T follicular helper cell (primary cell): ENCODE measurements at places on chromosomes 13 and 19.
A peak's percentile ranks its signal among the peaks of the same experiment; 100 is the strongest.

DNA sequence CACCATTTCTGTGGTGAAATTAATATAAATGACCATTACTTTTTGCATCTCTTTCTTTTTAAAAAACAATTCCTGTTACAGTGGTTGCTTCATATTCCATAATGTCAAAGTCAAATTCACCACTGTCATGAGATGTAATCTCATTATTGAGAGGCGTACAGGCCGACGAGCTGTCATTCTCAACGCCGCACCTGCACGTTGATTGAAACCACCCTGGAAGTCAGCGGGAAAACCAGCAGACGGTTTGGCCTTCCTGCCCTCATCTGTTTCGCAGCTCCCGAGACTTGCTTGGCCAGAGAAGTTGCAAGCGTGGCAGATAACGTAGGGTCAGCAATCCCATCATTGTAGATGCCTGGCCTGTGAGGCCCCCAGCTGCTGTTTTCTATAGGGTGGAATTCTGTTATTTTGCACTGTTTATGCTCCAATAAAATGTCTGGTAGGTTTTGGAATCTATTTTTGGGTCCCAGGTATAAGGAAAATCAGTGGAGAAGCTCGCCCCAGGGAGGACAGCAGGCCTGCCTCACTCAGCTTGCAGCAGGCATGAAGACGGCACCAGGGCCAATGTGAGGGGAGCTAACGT, 153.4 kb downstream of the SOX1 start:
- no peak for DNase-seq

- DNase-seq = no peak
Observed at GRCh38 chr13:32902029-32902780, 114.0 kb upstream of the KL start.

DNA sequence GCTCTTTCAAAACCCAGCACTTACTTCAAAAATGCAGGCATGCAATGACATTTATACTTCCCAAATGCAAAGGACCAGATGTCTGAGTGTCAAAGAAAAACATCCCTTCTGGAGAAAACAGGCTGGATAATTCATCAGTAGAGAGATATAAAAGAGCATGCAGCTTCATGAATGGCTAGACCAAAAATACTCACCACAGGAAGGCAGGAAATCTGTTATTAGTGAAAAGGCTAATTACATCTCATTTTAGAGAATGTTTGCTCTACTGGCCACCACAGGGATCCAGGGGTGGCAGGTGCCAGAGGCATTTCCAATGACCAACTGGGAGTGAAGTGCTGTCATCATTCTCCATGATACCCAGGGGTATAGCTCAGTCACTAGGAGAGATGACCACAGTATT, 106.5 kb downstream of the LHFPL6 start:
- no peak for DNase-seq

DNA sequence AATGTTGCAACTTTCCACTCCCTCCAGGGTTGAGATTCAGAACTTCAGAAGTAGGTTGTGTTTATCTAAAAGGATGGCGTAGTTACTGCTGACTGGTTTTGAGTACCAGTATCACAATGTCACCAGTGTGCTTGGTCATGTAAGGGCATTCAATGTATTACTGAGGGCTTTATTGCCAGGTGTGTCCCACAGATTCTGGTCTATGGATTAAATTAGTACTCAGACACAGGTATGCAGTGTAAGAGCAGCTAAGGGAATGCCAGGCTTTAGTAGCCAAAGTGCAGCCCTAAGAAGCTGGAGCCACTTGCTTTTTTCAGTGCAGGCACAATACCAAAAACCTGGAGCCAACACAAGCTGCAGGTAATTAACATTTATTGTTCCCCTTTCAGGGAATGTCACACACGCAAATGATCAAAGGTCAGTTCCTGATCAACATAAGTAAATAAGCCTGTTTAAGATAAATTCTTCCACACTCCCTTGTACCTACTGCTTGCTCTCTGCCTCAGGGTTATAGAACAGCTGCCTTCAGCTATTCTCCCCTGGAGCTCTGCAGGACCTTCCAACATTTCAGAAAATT, 130.1 kb upstream of the ZNF91 start:
- no peak for DNase-seq

- no peak for DNase-seq
Observed at GRCh38 chr19:54035215-54036178, 28.2 kb downstream of the VSTM1 start.

- no peak for DNase-seq
Observed at GRCh38 chr13:26132756-26133155, 80.9 kb upstream of the SHISA2 start.

GRCh38 chr13:47484548-47484947, 516.5 kb downstream of the SUCLA2 start:
- DNase-seq = no peak

DNA sequence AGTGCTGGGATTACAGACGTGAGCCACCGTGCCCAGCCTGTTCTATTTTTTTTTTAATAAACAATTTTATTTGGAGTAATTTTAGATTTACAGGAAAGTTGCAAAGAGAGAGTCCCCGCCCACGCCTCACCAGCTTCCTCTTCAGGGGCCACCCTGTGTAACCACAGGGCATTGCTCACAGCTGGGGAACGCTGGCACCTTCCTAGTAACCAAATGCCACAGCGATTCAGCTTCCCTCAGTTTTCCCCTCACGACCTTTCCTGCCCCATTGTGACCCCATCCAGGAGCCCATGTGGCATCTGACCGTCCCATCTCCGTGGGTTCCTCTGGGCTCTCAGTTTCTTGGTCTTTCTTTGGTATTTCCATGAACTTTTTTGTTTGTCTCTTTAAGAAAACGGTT, 83.9 kb downstream of the GNG7 start:
- DNase-seq = peak; percentile 36

DNA sequence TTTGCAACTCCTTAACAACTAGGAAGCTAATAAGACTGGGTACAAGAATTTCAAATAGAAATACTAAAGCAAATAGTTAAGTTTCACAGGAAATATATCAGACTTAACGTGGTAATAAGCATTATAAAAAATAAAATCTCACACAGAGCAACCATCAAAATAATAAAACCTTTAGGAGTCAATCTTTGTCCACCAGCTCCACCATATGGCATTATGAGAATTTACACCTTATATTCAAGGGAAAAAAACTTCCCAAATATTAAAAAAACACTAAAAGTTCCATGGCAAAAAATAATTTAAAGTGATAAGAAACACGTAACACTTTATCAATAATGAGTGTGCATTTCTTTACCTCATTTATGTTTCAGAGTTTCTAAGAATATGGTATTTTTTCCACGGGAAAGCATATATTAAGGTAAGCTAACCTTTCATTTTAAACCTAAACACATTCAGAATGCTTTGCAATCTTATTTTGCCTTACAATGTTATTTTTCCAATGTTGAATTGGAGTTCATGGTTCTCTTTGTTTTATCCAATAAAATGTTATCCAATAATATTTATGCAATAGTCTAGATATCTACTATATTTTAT, 423.2 kb upstream of the SGCG start:
- DNase-seq = no peak

DNA sequence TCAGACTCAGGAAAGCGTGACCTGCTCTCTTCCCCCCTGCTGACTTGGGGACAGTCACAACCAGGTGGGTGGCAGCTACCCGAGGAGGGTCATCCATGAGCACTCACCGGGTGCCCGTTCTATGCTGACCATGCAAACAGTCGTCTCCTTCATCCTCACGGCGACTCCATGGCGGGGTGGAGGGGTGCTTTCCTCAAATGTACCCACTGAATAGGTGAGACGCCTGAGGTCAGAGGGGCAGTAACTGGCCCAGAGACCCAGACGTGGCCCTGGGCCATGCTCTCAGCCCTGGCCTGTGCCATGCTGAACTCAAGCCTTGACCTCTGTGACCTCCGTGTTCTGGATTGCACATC, 59.2 kb upstream of the TPM4 start:
- DNase-seq = no peak

DNA sequence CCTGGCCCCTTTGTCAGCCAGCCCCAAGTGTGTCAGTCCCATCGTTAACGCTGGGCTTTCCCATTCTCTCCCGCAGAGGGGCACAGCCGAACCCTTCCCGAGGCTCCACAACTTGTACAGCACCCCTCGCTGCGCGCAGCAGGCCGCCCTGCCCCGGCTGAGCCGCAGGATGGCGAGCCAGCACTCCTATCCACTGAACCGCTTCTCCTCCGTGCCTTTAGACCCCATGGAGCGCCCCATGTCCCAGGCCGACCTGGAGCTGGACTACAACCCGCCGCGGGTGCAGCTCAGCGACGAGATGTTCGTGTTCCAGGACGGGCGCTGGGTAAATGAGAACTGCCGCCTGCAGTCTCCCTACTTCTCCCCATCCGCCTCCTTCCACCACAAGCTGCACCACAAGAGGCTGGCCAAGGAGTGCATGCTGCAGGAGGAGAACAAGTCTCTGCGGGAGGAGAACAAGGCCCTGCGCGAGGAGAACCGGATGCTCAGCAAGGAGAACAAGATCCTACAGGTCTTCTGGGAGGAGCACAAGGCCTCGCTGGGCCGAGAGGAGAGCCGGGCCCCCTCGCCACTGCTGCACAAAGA, 11.1 kb downstream of the CBY2 start:
- no peak for DNase-seq

DNA sequence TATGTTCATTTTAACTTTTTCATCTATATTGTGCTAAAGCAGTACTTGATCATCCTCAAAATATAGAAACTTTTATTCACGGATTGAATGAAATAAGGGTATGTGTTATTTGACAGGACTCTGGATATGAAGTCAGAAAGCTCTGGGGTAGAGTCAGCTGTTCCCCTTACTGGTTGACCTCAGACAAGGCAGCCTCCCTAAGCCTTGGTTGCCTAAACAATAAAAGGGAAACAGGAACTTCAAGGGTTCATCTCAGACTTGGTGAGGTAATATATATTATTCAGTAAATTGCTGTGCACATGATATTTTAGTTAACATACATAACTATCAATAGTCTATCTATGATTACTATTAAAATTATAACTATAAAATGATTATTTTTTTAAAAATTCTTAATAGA, 13.6 kb downstream of the POLR1D start:
- no peak for DNase-seq

GRCh38 chr13:60571571-60571970, 174.6 kb downstream of the TDRD3 start:
- no peak for DNase-seq

DNA sequence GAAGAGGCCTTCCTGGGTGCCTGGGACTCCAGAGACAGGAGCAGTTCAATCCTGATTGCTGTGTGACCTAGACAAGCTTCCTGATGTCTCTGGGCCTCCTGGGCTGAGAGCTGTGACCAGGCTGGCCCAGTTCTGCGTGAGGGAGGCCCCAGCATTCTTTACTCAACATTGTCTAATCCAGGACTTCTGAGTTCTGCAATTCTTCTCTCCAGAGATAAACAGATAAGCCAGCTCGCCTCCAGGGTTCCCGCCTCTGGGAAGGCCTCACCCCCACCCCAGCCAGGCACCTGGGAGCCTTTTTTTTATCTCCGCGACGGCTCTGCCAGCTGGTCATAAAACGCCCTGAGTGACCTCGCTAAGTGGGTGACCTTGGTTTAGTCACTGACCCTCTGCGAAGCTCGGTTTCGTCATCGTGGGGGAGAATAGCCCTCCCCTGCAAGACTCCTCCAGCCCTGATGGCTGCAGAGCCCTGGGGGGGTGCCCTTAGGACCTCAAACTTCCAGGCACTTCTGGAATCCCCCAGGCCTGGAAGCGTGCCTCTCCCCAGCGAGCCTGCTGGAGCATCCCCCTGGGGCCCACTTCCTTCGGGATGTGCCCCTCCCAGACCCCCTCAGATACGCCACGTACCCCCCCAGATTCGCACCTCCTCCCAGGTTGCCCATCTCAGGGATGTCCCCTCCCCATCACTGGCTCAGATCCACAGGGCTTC, 1.9 kb downstream of the SULT2B1 start:
- DNase-seq = no peak

- DNase-seq = no peak
Observed at GRCh38 chr13:102947745-102948405, 102.0 kb downstream of the ERCC5 start.

DNA sequence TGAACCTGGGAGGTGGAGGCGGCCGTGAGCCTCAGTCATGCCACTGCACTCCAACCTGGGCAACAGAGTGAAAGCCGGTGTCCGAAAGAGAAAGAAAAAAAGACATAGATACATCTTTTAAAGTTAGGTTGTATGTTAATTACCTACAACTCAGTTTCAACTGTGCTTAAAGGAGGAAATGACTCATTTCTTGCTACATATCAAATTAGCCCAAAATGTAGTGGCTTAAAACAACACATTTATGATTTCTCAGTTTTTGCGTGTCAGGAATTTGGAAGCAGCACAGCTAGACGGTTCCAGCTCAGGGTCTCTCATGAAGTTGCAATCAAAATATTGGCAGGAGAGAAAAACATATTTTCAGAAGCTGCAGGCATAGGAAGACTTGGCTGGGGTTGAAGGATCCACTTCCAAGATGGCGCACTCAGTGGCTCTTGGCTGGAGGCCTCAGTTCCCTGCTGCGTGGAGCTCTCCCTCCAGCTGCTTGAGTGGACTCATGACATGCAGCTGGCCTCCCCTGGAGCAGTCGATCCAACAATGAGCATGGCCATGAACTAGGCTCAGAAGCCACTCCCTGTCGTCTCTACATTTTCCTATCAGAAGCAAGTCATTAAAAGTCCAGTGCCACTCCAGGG, 7.1 kb downstream of the LDLR start:
- DNase-seq = no peak

GRCh38 chr13:97892717-97893116, 60.8 kb upstream of the IPO5 start:
- DNase-seq = no peak

DNA sequence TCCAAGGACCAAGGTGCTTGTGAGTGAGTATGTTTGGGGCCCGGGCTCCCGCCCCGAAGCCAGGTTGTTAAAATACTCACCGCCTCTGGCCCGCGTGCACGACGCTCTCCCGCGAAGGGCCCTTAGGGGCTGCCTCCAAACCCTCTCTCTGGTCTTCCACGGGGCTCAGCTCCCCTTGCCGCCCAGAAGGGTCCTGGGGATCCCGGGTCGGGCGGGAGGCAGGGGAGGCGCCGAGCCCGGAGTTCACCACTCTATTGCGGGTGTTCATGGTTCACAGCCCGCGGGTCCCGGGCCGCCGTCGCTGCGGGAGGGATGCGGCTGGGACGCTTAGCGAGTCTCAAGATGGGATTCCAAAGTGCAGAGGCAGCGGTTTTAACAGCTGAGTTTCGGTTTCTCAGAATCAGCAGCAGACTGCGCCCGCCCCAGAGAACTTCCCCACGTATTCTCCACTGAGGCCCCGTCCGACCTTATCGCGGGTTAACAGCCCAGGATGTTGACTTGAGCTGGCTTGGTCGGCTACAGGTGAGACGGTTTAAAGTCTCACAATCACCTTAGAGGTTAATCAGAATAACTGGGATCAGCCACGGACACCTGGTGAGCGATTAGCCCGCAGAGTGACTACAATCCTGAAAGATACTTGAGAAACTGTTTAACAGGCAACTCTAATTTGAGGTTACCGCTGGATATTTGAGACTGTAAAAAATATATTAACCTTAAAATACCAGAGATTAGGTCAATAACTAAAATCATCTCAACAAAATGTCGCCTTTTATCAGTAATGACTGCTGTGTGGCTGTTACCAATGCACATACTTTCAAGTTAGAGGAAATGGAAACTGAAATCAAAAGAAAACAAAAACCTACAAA, at the start of gene EPSTI1:
EPSTI1 (minus strand) TSS at position 344 of the 866 bp plus-strand sequence; CDS start at position 268, 76 bp downstream.
- DNase-seq = peak; percentile 52
